Calu3 (cell line): ENCODE measurements at places on chromosomes 6 and 20.

DNA sequence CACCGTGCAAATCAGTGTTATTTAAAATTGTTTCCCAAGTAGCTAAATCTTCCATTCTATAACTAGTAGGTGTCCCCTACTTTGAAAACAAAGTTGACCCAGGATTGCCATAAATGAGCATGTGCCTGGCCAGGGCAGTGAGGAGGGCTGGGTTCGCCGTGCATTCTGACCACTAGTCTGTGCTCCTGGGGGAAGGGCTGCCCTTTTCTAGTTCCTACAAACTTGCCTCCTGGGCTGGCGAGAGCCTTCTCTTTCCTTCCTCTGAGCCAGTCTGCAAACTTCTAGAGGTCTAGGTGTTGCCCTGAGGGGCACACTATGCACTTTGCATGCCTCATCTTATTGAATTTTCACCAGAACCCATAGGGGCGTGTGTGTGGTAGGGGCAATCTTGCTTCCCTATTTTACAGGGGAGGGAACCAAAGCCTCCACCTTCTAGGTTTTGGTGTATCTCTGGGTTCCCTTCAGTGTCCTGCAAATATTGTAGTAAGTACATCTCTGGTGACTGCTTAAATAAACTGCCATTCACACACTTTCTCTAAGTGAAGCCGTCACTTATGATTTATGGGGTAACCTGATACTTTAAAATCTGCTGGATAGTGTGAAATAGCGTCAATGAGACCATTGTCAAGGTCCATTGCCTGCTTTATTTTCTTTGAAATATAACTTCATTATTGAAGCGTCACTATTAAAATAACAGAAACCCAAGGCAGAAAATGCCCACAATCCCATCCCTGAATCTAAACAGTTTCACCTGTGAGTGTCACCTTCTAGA lies 42.2 kb downstream of the CDH26 start:
- no peaks in the 10 kb centered on the region for H3K36me3 ChIP-seq
- no peak for DNase-seq
- peaks cover 13% of the 10 kb centered on the region for H3K4me1 ChIP-seq
- no peak overlapping the region for H3K4me3 ChIP-seq
- H3K27me3 ChIP-seq = no peaks in the 10 kb centered on the region
- no peak overlapping the region for H3K27ac ChIP-seq

DNA sequence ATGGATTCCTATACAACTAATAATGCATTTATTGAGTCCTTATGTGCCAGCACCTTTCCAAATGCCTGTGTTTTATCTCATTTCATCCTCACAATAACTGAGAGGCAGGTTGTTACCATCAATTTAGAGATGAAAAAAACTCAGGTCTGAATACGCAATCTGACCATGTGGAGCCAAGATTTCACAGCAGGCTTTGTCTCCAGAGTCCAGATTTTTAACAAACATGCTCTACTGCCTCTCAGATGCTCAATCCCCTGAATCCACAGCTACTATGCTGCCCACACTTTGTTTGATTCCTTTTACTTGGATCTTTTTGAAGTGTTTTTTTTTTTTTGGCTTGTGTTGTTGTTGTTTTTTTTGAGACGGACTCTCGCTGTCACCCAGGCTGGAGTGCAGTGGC lies 46.8 kb downstream of the B4GALT5 start:
- H3K4me1 ChIP-seq = peaks cover 69% of the 10 kb centered on the region
- no peak for DNase-seq
- H3K4me3 ChIP-seq = no peak overlapping the region
- H3K27ac ChIP-seq = no peak overlapping the region
- no peaks in the 10 kb centered on the region for H3K27me3 ChIP-seq

GRCh38 chr20:16946097-16946496 lies 197.9 kb downstream of the OTOR start:
- H3K27me3 ChIP-seq = no peaks in the 10 kb centered on the region
- H3K4me1 ChIP-seq = no peaks in the 10 kb centered on the region
- no peak overlapping the region for H3K27ac ChIP-seq
- no peak overlapping the region for H3K4me3 ChIP-seq
- no peaks in the 10 kb centered on the region for H3K36me3 ChIP-seq

- peaks cover 13% of the 10 kb centered on the region for H3K27me3 ChIP-seq
- H3K4me3 ChIP-seq = no peak overlapping the region
- H3K36me3 ChIP-seq = no peaks in the 10 kb centered on the region
- no peak for DNase-seq
- no peaks in the 10 kb centered on the region for H3K4me1 ChIP-seq
- H3K27ac ChIP-seq = no peak overlapping the region
These were observed 14.9 kb upstream of the CBFA2T2 start for GRCh38 chr20:33474963-33475362.

GRCh38 chr6:167295495-167296292 lies 4.6 kb downstream of the UNC93A start:
- no peak overlapping the region for H3K4me3 ChIP-seq
- DNase-seq = no peak
- H3K27ac ChIP-seq = no peak overlapping the region
- peaks cover 77% of the 10 kb centered on the region for H3K27me3 ChIP-seq
- peaks cover 16% of the 10 kb centered on the region for H3K4me1 ChIP-seq

DNA sequence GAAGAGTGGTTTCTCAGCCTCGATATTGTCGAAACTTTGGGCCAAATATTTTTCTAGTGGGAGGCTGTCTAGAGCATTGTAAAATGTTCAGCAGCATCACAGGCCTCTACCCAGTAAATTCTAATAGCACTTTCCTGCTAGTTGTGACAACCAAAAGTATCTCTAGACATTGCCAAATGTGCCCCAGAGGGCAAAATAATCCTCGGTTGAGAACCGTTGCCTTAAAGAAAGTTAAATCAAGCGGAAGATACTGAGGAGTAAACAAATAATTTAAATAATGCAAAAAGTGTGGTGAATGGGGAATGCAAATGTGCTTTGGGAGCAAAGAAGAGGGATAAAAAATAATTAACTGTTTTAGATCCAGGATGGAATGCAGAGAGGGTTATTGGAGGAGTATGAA lies 106.4 kb upstream of the ASCC3 start:
- no peak overlapping the region for H3K27ac ChIP-seq
- H3K4me1 ChIP-seq = no peaks in the 10 kb centered on the region

DNA sequence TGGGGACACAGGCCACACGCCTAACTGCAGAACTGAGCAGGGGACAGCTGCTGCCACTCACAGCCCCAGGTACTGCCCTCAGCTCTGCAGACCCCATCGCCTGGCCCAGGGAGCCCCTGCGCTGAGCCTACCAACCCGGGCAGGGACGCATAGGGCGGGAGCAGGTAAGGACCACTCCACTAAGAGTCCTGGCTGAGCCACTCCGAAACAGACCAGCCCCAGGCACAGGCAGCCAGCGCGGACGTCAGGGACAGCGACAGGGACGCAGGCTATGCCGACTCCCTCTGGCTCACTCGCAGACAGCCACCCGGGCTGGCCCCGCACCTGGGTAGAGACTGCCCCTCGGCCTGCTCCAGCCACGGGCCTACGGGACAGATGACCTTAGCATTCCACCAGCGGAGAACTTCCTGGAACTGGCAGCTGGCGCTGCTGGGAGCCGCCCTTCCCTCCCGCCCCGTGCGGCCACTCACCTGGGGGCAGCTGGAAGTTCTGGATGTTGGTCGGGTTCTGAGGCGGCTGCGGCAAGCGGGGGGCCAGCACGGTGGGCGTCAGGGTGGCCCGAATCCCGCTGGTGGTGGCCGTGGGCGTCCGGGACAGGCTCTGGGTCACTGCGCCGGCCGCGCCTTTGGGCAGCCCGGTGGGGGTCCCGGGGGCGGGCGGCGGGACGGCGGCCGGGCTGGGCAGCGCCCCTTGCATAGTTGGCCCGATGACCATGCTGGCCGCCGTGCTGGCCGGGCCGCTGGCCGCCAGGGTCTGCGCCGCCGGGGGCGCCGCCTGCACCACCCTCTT lies 1.5 kb downstream of the TAF4 start:
- H3K36me3 ChIP-seq = peaks cover 67% of the 10 kb centered on the region
- no peaks in the 10 kb centered on the region for H3K27me3 ChIP-seq
- H3K27ac ChIP-seq = peak overlapping the region; percentile 56
- peak overlapping the region; percentile 77 for H3K4me3 ChIP-seq
- peak; percentile 72 for DNase-seq
- peaks cover 59% of the 10 kb centered on the region for H3K4me1 ChIP-seq
